ENCODE measurements at places on chromosomes 7 and 10.

- DNase-seq: no peak
Observed at GRCh38 chr7:951881-952547, 2.5 kb downstream of the ADAP1 start.

GRCh38 chr10:47264797-47265281 lies 35.2 kb upstream of the GDF10 start:
- DNase-seq: peak; percentile 53

DNA sequence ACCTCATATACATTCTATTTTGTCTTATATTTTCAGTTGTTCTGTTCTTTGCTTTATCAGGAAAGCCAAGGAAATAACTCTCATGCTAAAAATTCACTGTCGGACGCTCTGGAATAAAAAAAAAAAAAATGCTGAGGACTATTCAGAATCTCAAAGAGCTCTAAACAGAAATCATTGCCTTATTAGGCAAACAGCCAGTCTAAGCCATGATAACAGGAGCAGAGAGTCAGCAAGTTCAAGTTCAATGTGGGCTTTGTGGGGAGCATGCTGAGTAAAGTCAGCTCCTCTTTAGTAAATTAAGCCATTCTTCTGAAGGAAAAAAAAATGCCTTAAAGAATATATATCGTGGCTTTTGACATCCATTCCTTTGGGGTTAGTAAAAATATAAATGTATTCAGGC lies 13.6 kb upstream of the FAM13C start:
- no peak for DNase-seq

DNA sequence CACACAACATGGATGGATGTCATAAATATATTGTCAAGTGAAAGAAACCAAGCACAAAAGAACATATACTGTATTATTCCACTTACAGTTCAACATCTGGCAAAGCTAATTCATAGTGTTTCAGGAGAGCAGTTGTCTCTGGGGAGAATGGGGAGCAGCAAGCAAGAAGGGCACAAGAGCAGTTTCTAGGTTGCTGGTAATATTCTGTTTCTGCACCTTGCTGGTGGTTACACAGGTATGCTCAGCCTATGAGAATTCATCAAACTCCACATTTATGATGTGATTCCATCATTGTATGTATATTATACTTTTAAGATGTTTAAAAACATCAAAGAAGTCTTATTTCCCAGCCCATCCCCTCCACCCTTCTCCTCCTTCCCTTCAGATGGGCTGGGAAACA lies 18.1 kb upstream of the PALS2 start:
- DNase-seq: no peak

DNA sequence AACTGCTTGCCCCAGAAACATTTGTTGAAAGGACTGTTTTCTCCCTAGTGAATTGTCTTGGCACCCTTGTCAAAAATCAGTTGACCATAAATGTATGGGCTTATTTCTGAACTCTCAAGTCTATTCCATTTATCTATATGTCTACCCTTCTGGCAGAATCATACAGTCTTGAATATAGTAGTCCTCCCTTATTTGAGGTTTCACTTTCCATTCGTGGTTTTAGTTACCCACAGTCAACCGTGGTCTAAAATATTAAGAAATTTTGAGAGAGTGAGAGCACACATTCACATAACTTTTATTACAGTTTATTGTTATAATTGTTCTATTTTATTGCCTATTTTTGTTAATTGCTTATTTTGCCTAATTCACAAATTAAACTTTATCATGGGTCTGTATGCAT lies 17.4 kb upstream of the CEP41 start:
- peak; percentile 20 for DNase-seq

DNA sequence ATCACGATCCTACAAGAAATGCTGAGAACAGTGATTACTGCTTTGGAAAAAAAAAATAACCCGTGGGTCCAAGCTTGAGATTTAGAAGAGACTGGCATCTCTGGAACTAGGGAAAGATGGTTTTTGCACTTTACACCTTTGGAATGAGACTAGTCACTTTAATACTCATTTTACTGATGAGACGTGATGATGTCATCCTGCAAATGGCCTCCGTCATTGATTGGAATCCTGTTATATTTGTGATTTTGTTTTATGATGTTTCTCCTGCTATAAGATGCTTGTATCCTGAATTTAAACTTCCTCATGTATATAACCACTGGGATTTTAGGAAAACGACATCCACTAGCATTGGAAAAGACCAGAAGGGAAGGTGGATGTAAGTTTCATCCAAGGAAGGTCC lies 361.3 kb upstream of the AOAH start:
- DNase-seq: no peak

- DNase-seq: no peak
Observed at GRCh38 chr7:44149571-44150465, 8.7 kb upstream of the MYL7 start.

GRCh38 chr7:55193245-55193644 lies 171.9 kb upstream of the LANCL2 start:
- no peak for DNase-seq

- DNase-seq: no peak
Observed at GRCh38 chr10:117519286-117519685, 23.3 kb upstream of the EMX2 start.

DNA sequence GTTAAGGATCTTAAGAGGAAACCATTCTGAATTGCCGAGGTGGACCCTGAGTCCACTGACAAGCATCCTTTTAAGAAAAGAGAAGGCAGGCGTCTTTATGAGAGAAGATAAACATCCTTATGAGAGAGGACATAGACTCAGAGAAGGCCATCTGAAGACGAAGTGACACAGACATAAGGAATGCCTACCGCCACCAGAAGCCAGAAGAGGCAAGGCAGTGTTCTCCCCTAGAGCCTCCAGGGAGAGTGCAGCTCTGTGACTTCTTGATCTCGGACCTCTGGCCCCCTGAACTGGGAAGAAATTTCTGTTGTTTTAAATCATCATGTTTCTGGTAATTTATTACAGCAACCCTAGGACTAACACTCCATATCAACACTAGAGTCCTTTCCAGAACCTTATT lies 25.2 kb upstream of the ING3 start:
- no peak for DNase-seq

GRCh38 chr10:118990326-118990725 lies 39.2 kb upstream of the NANOS1 start:
- DNase-seq: no peak
